GM12892 (cell line): ENCODE measurements at places on chromosomes 16 and 17.

DNA sequence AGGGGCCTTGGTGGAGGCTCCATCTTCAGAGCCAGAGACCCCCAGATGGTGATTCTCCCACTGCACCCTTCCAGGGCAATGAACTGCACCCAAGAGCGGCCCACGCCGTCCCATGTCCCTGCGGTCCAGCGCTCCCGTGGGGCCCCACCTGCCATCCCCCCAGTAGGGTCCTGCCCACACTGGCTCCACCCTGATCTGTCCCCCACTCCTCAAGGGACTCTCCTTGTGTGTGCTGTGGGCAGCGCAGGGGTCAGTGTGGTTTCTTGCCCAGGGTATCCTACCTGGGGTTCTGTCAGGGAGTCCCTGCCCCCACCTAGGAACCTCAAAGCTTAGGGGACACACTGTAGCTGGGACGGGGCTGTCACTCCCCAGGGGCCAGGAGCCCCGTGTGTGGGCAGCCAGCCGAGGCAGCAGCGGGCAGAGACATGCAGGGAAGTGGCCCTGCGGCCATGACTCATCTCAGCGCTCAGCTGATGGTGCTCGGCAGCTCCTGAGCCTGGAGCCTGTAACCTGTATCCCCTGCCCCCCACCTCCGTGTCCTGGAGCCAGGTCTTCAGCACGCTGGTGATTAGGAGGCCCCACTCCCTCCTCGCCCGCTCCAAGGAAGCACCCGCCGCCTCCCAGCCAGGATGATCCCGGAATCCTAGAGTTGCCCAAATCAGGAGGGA lies 35.7 kb upstream of the SSTR5 start:
- DNase-seq: no peak

GRCh38 chr17:32927724-32928585 lies at the start of gene TMEM98:
Gene TMEM98, plus strand, starts transcription at chr17:32928153. Its CDS starts 3,376 bp downstream, at chr17:32931529.
- DNase-seq: no peak

GRCh38 chr16:80705596-80705995 lies 98.8 kb downstream of the CDYL2 start:
- DNase-seq: no peak

DNA sequence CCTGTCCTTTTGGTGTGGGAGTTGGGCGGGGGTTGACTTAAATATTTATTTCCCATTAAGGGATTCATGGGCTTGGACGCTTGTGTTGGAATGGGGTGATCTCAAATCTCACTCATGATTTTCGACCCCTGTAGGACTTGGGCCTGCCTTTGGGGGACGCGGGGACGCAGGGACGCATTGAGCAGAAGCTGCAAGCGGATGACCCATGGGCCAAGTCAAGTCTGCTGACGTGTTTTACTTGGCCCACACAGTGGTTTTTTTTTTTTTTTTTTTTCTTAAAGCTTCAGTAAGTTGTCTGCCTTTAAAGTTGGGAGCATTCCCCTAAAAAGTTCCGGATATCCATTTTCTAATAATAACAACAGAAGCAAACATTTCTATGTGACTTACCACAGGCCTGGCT lies 28.9 kb downstream of the CMIP start:
- no peak for DNase-seq

GRCh38 chr16:67456391-67457081 lies 24.4 kb downstream of the ATP6V0D1 start:
- DNase-seq: no peak

DNA sequence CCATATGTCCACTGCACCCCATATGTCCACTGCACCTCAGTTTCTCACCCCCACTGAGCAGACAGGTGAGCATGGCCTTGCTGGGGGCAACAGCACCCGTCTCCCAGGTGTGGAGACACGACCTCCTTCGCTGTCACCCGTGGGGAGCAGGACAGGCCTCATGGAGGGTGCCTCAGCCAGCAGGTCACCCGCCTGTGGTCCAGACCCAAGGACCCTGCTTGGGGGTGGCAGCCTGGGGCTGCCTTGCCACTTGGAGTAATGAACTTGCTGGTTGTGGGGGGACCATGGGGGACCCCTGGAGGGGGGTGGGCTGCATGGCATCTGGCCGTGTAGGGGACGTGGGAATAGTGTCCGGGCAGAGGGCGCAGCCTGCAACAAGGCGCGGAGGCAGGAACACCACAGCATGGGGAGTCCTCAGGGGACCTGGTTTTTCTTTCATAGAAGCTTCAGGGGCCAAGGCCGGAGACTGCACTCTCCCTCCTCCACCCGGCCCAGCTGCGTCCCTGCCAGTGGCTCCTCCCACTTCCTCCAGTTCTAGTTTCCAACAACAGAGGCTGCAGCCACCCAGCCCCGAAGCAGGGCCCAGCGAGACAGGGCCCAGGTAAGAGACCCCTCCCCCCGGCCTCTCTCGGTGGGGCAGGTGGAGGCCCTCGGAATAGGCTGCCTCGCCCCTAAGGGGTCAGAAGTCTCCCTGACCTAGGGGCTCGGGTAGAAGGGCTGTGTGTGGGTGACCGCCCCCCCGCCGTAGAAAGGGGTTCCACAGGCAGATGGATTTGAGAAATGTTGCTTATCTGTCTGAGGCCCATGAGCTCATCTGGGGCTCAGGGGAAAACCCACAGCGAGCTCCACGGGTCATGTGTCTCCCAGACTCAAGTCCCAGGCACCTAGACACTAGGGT lies at the start of gene NHLRC4:
Gene NHLRC4, plus strand, starts transcription at position 531 of the 898 bp plus-strand sequence. CDS start 1,043 bp downstream, outside the sequence.
- DNase-seq: peak; percentile 96

GRCh38 chr17:5718726-5719125 lies 134.4 kb upstream of the NLRP1 start:
- DNase-seq: no peak

DNA sequence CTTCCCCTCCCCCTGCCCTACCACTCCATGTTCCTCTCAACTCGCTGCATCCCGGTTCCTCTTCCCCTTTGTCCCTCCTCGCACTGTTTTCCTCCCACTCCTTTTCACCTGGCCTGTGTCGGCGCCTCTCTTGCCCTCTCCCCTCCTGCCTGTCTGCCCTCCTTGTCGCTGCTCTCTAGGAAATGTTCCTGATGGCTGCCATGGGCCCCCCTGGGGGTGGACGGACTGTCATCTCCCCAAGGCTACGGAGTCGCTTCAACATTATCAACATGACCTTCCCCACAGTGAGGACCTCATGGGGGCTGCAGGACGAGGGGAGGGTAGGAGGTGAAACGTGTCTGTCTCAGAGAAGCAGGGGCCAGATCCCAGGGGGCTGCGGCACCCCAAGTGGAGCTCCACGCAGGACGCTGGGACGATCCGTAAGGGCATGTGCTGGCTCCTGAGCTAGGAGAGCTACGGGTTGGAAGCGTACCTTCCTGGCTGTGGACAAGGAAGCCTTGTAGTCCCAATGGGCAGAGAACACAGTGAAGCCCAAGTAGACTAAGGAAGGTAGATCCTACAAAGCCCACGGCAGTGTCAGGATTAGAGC lies 39.8 kb upstream of the KDM6B start:
- DNase-seq: no peak

DNA sequence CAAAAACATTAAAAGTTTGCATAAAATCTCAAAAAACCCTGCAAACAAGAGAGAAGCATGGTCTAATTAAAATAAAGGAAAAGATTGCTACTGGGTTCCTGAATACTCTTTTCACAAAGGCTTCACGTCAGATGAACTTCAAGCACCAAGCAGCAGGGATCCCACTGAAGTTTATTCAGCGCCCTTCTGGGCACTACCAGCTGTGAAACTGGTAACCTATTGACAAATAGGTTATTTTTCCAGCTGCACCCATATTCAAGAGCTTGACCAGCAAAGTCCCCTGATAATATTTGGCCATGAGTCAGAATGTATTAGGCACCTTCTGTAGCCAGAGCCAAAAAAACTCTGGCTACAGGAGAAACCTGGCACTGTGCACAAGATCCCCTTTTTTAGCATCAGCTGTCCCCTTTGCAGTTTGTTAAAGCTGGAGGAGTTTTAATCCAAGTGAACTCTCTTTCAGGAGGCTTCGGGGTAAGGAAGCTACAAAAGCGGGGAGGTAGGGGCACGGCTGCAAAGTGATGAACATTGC lies 60.3 kb downstream of the GRIN2A start:
- DNase-seq: no peak

DNA sequence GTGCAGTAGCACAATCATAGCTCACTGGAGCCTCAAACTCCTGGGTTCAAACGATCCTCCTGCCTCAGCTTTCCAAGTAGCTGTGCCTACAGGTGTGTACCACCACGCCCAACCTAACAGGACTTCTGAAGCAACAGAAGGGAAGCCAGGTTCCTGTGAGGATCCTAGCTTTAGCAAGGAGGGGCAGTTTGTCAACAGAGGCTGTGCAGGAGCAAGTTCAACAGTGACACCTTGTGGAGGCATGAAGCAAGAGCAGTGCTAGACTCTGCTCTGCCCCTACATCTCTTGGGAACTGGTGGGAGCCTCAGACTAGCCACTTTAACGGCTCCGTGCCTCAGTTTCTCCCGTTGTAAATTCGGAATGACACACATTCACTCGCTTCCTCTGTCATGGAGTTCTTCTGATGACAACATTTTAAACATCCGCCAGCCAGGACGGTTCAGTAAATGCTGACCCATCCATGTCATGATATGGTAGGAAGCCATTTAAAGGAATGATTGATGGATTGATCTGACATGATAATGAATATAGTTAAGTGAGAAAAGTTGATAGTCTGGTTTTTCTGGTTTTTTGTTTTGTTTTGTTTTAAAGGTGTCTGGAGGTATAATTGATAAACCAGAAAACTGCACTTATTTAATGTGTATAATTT lies 218.7 kb downstream of the MRTFB start:
- DNase-seq: no peak

- no peak for DNase-seq
Observed at GRCh38 chr16:29994600-29995323, 655 bp downstream of the HIRIP3 start.

DNA sequence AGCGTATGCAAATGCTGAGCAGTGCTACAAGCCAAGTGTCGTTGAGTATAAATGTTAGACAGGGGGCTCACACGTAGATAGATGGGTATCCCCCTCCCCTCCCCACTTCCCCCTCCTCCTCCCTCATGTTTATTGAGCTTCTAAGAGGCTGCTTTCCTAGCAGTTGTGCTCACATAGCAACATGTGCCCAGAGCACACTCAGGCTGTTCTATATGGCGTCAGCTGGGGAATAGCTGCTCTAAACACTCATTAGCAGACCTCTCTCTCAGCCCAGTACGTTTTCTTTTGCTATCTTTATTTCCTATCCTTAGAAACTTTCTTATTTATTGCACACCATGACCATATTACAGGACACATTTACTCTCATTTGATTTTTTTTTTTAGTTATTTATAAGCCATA lies 1.8 kb downstream of the KCNJ2 start:
- no peak for DNase-seq

GRCh38 chr16:13136901-13137300 lies 235.5 kb downstream of the SHISA9 start:
- DNase-seq: no peak

GRCh38 chr16:30724641-30725417 lies 23.4 kb upstream of the PHKG2 start:
- no peak for DNase-seq

GRCh38 chr17:75077496-75078283 lies 10.1 kb upstream of the SLC16A5 start:
- DNase-seq: peak; percentile 68
